Skeletal muscle cell (primary cell): ENCODE measurements at places on chromosomes 4 and X.
A peak's percentile ranks its signal among the peaks of the same experiment; 100 is the strongest.

DNA sequence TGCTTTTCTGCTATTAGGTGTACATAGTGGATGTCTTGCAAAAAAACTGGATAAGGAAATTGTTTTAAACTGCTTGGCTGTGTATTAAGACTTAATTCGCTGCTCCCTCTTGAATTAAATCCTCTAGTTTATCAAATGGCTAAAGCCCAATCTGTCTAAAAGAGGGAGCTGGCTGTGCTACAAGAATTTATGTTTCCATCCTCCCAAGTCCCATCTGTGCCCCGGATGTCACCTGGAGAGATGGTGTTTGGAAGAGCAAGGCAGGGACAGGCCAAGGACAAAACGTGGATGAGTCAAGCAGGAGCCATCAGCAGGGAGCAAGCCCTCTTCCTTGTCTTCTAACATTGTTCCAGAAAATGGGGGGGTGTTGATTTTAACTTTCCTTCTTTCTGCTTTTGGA, 171.3 kb upstream of the LCORL start:
- no peak for DNase-seq

DNA sequence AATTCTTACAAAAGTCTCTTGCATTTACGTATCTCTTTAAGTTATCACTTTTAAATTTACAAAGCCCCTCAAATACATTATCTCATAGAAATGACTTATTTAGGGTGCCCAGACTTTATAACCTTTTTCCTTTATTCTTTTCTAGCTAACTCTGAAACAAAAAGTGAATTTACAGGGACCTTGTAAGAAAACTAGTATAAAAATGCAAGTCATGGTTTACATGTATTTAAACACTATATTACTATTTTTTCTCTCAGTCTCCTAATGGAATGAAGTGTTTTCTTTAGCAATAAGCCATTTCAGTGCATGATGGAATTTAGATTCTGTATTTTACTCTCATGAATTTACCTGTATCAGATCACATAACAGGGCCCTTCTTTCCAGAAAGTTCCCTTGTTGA, 14.5 kb upstream of the HEPH start:
- DNase-seq: no peak

DNA sequence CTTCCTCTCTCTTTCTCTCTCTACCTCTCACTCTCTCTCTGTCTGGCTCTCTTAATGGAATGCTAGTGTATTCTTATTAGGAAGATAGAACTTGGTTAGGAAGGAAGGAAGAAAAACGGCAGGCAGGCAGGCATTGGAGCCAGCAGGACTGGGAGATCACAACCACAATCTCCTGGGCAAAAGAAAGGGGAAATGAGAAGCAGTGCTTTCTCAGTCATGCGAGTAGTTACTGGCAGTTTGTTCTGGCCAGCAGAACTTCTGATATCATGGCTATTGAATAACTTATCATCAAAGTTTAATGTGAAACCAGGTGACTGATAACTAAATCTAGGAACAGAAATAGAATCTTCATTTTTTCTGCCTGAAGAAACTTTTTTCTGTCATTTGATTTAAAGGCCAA, 60.9 kb upstream of the PAGE1 start:
- DNase-seq: no peak

GRCh38 chr4:169163495-169163894, 107.3 kb downstream of the SH3RF1 start:
- DNase-seq: no peak

DNA sequence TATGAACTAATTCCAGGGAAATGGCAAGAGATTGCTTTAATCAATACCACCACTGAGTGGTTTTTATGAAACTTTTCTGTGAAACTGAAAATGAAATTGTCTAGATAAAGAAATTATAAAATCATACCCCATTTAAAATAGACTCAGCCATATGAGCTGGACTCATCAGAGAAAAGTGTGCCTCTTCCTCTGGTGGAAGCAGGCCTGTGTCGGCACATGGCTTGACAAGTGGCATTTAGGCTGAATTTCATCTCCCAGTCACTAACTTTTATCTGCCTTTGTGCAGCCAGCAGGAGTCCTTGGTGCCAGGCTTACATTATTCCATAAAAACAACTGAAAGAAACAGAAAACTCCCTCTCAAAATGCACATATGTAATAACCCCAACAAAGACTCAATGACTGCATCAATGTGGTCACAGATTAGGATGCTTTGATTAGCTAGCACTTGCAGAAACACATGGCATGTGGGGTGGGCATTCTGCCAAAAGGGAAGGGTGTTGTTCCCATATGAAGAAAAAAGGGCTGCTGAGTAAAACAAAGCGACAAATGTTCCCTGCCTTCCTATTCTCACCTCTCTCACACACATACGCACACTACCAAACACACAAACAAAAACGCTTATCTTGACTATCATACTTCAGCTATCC, 232.3 kb downstream of the PABPC4L start:
- peak; percentile 6 for DNase-seq

DNA sequence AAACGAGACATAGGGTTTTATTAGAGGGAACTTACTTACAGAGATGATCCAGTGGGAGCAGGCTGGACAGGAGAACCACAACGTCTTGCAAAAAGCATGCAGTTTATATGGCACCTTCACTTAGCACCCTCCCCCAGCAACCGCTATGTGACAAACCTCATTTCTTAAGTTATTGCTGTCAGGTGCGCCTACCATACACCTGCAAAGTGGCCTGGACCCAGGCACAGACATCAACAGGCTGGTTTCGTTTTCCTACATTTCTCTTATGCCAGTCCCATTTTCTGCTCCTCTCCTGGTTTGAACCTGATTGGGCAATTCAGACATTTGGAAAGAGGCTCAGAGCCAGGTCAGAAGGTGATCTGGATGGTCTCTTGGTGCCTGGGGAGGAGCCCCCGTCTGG, 18.3 kb downstream of the RTL5 start:
- DNase-seq: no peak

- DNase-seq: no peak
Observed at GRCh38 chrX:47683184-47683828, 24.3 kb upstream of the UXT start.

DNA sequence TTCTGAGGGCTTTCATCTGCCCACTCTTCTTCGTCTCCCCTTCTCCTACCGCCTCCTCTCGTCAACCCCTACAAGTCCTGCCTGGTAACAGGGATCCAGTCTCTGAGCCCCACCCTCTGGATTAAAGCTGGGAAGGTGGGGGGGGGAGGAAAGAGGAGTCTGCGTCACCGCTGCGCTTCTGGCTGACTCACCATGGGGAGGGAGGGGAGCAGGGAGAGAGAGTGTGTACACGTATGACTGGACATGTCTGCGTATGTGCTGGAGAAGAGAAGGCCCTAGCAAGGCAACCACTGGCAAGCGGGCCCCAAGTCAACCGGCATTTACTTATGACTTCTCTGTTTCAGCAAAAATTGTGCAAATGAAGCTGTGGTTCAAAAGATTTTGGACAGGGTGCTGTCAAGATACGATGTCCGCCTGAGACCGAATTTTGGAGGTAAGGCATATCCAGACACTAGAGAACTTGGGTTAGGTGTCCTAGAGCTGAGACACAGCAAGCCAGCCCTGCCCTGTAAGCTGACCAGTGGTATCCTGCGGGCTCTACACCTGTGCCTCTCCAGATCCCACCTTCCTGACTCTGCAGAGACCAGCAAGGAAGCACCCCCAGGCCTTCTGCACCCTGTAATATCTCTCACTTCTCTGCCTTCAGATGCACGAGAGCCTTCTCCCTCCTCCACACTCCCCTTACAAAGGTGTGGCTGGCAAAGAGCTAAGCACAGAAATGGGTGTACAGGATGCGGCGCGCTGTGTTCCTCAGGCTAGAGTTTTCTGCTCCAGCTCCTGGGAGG, 2.5 kb downstream of the GABRQ start:
- no peak for DNase-seq

DNA sequence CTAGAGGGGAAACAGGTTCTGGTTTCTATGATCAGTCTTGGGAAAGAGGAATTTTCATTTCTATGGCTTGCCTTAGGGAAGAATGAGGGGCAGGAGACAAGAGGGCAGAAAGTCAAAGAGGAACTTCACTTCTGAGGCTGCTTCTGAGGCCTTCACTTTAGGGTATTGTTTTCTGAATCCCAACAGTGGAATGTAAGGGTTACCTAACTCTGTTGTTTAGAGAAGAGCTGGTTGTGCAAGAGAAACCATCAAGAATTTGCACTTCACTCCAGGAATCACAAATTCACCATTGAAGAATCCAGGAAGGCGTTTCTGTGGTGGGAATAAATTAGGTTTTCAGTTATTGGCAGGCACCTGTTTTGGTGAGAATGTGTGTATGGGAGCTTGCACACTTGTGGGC, 126.7 kb upstream of the AMOT start:
- DNase-seq: no peak
